Germinal center (tissue), 1 donor: ENCODE measurements at places on chromosomes 6 and 20.

GRCh38 chr6:82959385-82959941 is 106.2 kb downstream of the UBE3D start:
- DNase-seq: no peak

GRCh38 chr6:136506124-136506799 is 44.0 kb downstream of the MAP7 start:
- DNase-seq: no peak

DNA sequence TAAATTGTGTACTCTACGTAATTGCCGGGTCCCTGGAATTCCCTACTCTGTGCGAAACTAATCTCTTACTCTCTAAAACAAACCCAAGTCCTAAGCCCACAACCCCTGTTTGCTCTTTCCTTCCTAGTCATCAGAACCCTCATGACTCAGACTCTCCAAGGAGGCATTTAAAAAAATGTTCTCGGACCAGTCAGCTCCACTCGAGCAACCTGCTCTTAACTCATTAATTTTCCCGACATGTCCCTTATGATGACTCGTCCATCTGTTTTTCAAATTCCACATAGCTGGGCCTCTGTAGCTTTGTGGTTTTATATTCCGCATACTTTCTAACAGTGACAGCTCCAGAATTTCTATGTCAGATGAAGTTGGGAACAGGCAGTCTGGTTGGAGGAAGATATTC is 2.6 kb upstream of the MUC22 start:
- DNase-seq: no peak

DNA sequence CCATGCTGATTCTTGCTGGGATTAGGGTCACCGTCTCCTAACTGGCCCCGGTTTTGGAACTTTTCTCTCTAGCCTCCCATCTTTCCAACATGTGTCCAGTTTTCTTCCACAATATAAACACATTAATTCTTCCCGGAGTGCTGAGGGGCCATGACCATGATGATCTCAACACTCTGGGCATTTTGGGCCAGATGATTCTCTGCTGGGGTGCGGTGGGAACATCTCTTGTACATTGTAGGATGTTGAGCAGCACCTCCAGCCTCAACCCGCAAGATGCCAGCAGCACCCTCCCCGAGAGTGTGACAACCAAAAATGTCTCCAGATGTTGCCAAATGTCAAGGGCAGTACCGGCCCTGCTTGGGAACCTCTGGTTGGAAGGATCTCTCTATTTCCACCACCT is 164.8 kb downstream of the TFAP2C start:
- no peak for DNase-seq
